ENCODE measurements at places on chromosomes 3 and 15.

DNA sequence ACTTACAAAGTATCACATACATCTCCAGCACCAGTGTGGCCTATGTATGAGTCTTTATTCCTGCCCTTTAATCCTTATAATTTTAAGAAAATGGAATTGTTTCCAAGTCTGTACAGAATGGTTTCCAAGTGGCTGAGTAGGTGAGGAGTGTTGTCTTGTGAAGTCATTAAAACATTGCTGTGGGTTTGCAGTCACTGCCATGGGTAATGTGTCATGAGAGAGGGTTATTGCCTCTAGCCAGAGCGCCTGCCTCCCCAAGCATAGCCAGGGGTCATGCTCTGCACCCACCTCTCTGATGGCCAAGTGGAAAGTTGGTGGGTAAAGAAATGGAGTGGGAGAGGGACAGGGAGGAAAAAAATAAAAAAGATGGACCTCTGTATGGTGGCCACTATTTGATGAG lies 25.3 kb downstream of the TRAK1 start:
- DNase-seq: no peak

GRCh38 chr3:59540696-59541095 lies 490.9 kb upstream of the CFAP20DC start:
- DNase-seq: no peak

GRCh38 chr3:50525987-50526386 lies 22.6 kb upstream of the CACNA2D2 start:
- DNase-seq: no peak

DNA sequence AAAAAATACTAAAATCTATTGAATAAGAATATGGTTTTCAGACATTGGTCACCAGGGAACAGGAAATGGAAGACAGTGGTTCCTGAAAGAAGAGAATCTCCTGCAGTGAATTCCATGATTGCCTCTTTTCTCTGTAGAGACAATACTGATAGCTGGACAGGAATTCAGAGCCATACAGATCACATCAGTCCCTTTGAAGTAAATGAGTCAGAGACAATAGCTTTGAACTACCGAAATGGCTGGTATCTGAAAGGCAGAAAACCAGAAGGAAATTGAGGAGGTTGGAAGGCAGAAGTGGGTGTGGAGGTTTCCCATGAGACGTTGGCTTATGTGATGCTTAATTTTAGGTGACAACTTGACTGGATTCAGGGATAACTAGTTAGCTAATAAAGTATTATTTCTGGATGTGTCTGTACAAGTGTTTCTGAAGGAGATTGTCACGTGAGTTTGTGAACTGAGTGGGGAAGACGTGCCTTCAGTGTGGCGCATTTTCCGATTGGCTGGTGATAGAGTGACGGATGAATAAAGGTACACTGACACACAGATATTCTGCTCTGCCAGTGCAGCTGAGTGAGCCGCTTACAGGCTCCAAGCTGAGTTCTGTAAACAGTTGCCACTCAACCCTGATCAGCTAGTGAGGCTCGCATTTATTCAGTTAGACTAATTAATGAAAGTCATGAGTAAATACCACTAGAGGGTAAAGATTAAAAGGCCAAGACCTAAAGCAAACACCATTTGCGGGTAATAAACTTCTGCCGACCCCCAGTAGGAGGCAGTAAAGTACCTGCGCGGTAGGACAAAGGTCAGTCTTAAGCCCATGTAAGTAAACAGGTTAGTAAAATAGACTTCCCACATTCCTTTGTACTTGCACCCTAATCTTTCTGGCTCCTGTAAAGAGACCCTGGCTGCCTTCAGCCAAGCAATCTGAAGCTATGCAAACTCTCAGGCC lies 1298.6 kb downstream of the SI start:
- no peak for DNase-seq

DNA sequence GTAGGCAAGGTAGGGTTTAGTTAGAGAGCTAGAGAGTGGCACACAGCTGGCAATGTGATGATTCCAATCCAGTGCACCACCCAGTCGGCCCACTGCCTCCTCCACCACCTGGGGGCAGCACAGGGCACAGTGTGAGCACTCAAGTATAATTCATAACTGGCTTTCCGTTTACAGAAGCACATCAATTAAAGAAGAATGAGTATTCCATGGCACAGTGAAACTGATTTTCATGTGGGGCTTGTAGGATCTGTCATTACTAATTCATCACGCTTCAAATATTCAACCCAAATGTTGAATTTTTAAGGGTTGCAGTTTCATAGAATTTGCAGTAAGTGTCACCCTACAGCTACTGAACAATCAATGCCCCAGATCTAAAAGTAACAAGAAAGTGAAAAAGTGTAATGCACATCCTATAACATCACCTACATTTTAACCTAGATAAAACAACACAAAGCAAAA lies 149.9 kb downstream of the IGSF11 start:
- DNase-seq: peak; percentile 41

DNA sequence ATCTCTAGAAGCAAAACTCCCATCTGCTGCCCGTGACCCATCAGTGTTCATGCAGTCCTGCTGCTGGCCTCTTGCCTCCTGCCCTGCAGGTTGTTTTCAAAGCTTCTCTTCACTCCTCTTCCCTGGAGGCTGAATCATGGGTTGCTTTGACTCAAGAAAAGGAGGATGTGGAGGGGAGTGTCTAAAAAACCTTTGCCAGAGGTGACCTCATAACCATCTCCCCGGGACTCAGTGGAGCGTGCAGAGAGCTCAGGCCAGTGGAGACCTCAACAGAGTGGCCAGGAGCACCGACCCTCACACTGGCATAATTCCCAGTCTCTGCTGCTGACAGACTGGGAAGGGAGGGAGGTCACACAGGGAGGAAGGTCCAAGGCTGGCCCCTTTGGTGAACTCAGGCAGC lies 60.9 kb upstream of the ITGA11 start:
- no peak for DNase-seq

DNA sequence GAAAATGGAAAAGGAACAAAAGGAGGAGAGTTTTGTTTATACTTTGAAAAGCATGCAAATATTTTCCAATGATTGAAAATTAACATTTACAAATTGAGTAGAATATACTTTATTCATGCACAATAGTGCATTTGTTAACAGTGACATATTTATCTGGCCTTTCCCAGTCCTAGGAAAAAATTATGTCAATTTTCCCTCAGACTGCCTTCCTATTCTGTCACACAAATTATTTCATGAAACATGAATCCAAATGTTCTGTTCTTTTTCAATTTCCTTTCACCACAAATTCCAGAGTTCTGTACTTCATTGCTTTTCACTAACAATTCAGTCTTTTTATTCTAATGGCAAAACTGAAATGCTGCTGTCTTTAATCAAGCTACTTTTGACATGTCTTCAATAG lies 945.1 kb downstream of the ROBO1 start:
- no peak for DNase-seq

DNA sequence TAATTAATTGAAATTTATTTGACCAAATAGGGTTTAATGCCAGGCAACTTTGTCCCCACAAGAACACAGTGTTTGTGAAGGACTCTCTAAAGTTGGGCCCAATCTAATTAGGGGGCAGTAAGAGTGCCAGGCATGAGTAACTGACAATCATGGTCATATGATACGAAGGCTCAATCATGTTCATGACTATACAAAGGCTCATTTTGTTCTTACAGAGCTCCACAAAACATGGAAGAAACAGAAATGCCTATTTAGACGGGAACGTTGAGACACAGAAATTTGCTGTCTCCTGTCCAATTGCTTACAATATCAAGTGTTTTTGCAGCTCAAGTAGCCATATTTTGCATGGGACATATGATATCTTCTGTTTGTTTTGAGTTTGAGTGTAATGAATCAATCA lies 391.1 kb downstream of the SI start:
- DNase-seq: no peak

GRCh38 chr3:130688015-130688688 lies 58.5 kb downstream of the PIK3R4 start:
- no peak for DNase-seq

- no peak for DNase-seq
Observed at GRCh38 chr3:106673926-106674569, 703.2 kb upstream of the CCDC54 start.

DNA sequence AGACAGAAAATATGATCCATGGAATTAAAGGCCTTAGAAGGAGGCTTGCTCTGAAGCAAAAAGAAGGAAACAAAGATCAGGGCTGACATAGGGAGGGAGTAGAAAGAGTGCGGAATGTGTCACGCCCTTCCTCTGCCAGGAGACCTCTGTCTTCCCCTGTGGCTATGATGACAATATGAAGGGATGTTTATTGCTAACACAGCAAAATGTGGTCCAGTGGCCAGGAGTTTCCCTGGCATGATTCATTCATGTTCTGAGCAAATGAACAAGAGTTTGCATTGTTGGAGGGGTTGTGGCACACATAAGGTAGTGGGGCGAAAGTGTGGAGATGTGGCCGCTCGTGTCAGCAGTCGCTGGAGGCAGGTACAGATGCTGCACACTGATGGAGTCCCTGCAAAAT lies 169.4 kb downstream of the SHQ1 start:
- DNase-seq: no peak

DNA sequence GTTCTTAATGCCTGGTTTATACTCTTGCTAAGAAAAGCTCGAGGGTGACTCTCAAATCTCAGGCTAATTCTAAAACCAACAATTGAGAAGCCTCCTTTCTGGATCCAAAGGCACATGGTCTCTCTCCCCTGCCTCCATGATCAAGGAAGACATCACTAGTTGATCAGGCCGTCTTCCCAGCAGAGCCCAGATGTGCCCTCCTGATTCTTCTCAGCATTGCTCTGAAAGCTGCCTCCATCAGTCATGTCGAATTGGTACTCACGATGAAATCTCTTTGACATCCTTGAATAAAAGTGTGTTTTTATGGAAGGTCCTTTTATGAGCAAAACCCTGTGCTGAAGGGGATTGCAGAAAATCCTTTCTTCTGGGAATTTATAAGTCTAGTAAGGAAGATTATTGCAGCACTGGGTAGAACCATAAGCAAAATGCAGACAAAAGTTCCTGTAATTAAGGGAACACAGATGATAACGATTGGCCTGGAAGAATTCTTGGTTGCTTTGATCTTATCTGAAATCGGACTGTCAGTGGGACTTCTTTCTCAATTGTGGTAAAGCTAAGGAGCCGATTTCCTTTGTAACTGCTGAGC lies 345.9 kb downstream of the PTPRG start:
- DNase-seq: no peak

DNA sequence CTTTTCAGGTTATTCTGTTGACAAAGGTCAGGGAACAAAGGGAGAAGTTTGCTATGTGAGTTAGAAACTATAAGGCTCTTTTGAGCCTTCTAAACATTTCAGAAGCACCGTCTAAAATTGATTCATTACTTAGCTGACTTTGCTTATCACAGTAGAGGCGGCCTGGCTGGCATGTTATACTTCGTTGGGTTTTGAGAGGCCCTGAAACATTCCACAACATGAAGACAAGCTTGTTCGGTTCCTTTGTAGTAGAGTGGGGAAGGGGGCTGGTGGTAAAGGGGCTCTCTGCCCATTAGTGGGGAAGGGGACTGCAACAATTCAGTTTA lies 23.6 kb downstream of the ZBTB38 start:
- DNase-seq: no peak

DNA sequence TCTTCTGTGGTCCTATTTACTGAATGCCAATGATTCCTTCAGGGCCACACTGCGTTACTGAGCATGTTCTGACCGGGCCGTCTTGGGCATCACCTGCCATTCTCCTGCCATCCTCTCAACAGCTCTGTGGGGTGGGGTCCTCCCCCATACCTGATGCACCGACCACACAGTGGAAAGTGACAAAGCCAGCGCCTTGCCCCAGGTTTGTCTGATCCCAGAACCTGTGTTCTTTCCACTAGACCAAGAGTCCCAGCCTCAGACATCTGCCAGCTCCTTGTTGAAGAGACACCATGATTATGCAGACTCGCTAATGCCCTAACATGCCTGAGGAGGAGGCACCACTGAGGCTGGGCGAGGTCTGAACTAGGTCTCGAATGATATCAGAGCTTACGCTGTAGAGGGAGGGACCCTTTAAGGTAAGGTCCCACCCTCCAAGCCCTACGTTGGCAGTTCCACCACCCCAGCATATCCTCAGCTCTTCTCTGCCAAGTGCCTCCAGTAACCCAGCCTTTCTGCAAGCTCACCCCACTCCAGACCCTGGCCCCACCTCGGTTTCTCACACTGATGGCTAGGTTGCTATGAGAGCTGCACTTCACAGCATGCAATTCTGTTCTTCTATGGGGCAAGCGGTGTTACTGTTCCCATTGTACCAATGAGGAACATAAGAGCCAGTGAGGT lies 29.8 kb upstream of the PLXNA1 start:
- no peak for DNase-seq

DNA sequence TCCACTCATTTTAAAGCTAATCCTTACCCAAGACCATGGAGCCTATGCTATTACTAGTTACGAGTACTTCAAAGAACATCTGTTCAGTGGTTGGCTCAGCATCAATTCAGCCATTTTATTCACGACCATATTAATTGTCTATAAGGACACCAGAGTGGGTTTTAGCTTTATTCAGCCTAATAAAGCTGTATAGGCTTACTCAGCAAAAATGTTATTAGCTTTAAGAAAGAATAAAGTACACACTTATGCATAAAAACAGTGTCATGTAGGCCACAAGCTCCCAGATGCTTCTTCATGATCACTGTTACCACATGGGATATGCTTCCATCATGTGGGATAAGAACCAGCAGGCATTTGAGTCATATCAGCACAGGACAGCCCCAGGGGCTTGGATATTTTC lies 87.4 kb upstream of the GPR149 start:
- DNase-seq: no peak

DNA sequence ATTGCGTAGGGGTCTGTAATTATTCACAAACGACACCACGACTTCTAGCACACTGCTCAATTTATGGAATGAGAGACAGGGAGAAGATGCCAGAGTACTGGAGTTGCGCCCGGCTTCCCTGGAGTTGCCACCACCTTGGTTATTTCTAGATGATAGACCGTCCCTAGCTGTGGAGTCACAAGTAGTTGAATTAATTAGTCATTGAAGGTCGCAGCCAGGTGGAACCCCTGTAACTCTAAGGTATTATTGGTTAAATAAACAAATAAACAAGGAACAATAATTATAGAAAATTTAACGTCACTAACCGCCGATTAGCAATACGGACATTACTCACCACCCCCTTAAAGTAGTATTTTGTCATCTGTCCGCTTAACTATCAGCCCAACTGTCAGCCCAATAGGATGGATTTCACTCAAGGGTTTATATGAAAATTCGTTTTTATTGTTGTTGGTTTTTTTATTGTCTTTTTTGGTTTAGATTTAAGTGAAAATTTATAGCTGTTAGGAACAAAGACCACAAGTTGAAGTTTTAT lies 911 bp upstream of the AZI2 start:
- DNase-seq: no peak

GRCh38 chr3:154111365-154111935 lies 9.7 kb upstream of the ARHGEF26 start:
- no peak for DNase-seq

Data from SHP77 treated with DMSO at 0.1 percent for 48 hours (cell line).